ENCODE measurements at places on chromosomes 5 and 9.

GRCh38 chr5:160242145-160242544 is 12.8 kb downstream of the FABP6 start:
- DNase-seq, result no peak

DNA sequence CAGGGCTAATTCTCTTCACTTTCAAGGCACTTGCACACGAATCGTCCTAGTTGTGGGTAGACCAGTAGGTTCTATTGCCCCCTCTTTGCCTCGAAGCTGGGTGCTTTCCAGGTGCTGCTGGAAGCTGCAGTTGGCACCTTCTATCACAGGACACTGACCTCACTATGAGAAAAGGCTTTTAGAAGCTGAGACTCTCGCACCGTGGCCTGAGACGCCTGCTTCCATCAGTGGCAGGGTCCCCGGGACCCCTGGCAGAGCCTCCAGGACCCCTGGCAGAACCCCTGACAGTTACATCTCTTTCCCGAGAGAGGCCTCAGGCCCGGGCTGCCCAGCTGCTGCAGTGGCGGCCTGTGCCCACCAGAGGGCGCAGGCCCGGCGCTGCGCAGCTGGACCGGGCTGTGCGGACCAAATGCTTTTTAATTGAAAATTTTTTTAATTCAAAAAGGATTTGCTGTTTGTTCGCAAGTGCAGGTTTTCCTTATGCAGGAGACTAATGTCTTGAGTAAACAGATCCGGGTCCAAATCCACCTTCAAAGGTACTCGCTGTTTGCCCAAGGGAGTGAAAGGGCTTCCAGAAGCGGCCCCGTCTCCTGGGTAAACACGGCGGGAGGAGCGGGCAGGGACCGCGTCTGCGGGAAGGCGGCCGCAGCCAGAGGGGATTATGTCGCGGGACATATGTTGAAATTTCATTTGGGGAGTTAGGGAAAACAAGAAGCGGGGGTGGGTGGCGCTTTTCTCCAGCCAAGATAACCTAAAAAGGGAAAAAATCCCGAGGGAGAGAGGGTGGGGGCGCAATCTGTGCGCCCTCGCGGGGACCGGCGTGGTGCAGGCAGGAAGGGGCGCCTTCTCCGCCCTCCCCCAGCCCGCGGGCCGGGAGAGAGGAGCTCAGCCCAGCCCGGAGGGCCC is 114.5 kb upstream of the LMX1B start:
- peak; percentile 47 for DNase-seq

DNA sequence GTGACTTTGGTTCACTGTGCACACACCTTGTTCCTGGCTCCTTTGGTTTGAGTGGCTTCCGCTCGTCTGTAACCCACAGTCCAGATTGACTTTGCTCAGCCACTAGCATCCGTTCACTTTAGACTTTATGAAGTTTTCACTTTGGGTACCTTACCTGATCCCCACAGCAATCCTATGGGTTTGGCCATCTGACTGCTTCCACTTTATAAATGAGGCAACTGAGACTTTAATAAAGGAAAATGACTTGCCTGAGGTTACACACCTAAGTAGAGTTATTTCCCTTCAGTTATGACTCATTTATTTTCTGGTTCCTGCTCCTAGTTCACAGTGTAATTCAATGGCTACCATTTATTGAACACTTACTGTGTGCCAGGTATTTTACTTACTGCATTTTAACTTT is 94.2 kb upstream of the SAP30L start:
- DNase-seq, result no peak

GRCh38 chr5:159504857-159505304 is 174.6 kb upstream of the IL12B start:
- no peak for DNase-seq

DNA sequence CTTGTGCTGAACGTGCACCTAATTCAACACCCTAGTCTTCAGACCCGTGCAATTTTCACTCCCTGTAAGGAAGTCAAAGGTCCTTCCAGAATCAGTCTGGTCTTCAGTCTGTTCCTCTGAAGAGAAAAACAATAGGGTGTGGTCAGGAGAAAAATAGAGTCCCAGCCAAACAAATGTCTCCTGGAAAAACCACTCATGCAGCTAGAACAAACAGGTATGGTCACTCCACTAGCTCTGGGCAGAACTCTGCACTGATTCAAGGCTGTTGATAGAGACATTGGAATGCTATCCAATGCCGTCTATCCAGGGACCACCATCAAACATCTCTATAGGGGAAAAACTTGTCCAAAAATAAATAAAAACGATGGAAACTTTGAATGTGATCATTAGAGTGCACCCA is 81.8 kb upstream of the MAP3K1 start:
- DNase-seq, result no peak

- DNase-seq, result no peak
These were observed 69.1 kb downstream of the MYO10 start for GRCh38 chr5:16866795-16867576.

DNA sequence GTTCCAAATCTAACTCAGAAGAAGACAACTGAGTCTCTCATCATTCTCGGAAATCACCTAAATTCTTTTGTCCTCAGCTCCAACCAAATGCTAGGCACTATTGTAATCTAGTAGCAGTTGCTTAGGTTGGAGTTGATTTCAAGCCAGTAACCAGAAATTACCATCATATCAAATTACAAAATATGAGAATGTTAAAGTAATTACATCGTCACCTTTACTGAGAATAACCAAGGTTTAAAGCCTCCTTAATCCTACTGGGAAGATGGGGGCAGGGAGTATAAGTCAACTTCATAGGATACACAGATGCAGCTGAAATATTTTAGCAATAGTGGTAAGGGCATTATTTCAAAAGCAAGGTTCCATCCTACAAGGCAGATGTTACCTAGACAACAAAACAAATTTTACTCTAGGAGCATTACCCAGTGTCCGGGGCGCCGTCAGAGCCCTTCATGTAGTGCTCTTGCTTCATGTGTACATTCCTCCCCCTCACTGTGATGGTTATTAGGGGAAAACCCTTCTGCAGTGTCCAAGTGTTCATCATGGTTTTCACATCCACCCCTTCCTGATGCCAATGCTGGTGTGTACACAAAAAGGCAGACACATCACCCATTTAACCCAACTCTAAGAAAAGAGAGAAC is 19.5 kb downstream of the ERAP1 start:
- no peak for DNase-seq

All from hematopoietic multipotent progenitor cell treated with erythropoietin and hydrocortisone succinate and interleukin-3 and kit ligand, for 6 days (in vitro differentiated cells).